ENCODE measurements at places on chromosomes 3 and 15. TPM values are rescaled to one million over a fixed set of nuclear protein-coding genes. Genes with fewer than 3 reads are reported as not detected.

DNA sequence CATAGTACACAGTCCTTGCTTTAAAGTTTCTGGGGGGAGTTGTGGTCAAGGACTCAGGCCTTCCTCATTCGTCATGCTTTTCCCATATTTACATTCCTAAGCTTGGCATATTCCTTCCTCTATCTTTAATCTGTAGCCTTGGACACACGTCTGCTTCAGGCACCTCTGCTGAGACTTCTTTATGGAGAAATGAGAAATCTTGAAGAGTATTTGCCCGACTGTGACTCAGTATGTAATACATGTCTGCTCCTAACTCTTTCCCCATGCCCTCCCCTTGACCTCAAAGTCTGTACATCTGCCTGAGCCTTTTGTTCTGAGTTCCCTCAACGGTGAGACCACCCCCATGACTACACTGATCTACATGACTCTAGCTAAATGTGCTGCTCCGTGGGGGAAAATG lies 246.1 kb downstream of the SI start:
- DNase-seq = no peak

GRCh38 chr3:32282578-32283154 lies 44.2 kb downstream of the CMTM8 start:
- no peak for DNase-seq

DNA sequence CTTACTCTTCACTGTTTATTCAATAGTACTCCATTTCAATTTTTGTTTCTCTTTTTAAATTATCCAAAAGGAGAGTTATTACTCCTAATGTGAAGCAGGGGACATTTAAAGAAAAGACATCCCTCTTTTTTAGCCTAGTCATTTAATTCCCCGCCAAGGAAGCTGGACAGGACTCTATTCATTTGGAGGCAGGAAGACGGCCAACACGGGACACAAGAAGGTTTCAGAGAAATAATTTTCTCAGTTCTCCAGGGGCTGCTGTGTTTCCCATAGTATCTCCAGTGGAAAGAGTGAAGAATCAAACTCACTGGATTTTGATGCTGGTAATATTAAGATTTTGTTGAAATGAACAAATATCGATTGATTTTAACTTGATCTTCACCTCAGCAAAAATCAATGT lies 833.7 kb downstream of the ROBO2 start:
- DNase-seq = no peak

GRCh38 chr15:64772488-64772887 lies 2.9 kb downstream of the RBPMS2 start:
- no peak for DNase-seq

Gene FRMD4B
- 14.9 TPM for total RNA-seq

GRCh38 chr3:49614936-49615335 lies 59.2 kb upstream of the APEH start:
- no peak for DNase-seq

DNA sequence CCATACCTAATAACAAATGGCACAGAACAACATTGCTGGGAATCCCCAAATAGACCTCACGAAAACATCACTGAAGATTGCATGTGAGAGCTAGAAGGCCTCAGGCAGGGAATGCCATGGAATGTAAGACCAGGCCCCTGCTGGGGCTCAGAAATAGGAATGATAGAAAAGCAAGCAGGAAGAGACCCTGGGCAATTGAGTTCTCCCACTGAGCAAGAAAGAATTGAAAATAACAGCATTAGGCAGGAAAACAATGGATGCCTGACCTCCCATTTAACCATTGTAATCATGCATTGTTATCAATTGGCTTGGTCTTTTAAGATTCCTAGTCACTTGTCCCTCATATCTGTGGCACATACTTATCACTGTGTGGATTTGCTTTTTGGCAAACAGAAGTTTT lies 581.6 kb downstream of the FHIT start:
- no peak for DNase-seq

DNA sequence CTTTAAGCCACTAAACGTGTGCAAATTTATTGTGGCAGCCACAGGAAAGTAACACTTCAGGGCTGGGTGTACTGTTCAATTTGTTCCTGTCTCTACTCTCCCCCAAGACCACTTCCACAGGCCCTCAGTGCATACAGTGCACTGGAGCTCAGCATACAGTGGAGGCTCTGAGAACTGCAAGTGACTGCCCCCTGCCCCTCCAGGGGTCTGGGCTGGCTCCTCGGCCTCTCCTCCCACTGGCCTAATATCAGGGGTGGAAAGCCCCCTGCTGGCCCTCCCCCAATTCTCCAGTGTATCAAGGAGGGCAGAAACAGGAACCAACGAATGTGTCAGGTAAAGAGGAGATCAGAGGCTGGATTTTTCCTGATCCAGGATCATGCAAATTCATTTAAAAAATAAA lies 19.9 kb upstream of the HEG1 start:
- DNase-seq = no peak

DNA sequence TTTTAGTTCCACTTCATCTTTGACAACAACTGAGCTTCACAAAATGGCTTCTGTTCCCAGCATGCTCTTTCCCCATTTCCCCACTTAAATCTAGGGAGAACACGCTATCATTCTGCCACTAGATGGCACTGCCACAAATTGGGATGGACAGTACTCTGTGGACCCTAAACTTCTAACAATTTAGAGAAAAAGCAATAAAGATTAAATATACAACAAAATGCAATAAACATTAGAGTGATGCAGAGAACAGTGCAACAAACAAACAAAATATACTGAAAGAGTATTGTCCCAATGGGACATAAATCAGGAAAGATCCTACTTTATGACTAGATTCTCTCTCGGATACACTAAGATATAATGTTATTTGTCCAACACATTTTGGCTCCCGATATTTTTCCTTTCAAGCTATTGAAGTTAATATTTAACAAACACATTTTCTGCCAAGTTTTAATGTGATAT lies 169.7 kb upstream of the TMCO5A start:
- DNase-seq = no peak

Gene ROPN1
- not detected for total RNA-seq

GRCh38 chr3:53536282-53536681 lies 41.9 kb downstream of the CACNA1D start:
- DNase-seq = no peak

DNA sequence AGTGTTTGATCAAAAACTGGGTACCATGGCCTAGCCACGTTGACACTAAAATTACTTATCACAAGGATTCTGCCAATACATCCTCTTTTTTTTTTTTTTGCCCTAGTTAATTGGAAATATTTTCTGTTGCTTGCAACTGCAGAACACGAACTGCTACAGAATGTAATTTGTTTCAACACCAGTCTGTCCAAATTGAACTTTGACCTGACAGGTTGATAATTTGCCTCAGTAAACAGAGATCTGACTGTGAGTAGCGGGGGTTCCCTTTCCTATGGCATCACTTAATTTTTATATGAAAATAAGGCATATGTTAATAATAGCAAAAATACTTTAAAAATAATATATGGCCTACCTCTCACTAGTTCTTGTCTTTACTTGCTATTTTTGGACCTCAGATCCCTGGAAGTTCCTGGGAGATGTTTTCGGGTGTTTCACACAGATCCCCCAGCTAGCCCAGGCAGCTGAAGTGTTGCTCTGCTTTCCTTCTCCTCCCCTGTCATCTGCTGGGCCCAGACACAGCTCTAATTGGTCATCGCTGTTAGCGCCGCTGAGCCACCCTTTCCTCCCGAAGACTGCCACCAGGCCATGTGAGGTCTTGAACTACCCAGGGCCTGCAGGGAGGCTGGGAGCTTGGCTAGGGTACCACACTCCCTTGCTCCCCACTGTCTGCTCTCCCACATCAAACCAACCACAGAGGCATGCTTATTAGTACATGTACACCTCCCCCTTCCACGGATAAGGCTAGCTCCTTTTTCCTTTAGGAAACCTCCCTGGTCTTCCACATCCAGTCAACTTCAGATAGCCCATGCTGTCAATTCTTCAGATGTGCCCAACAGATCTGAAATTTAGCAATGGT lies 89.8 kb upstream of the RNF7 start:
- DNase-seq = no peak

DNA sequence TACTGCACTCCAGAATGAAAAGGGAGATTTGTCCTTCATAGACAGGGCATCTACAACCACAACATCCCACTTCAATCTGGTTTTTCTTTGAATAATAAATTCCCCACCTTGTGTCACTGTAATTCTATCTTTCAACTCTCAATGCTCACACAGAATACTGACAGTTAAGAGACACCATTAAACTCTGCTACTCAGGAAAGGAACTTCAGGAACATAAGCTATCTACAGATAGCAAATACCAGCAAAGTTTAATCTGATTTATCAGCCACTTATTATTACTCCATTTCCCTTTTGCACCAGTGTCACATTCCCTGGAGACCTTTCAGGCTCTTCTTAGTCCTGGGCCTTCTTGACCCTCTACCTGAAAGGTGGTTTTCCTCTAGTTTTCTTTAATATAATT lies 152.0 kb upstream of the LPP start:
- no peak for DNase-seq

Gene PDZRN3
- not detected for total RNA-seq

GRCh38 chr3:45980819-45981218 lies 14.8 kb downstream of the FYCO1 start:
- no peak for DNase-seq

DNA sequence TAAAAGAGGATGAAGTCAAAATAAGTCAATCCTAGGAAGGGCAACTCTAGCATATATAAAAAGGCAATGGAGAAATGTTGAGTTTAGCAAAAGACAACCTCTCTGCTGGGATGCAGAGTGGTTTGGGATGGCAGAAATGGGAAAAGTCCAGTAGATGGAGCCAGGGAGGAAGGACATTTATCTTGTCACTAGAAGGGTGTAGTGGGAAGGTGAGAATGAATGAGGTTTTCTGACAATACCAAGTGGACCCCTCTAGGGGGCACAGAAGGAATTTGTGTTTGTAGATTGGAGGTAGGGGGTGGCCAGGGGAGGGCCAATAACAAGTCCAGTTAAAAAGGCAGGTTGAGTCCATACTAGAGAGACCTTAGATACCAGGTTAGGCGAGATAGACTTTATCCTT lies 80.0 kb downstream of the THSD4 start:
- no peak for DNase-seq

Gene C15orf40
- total RNA-seq = 47.0 TPM

Gene PLA2G4E
- total RNA-seq = not detected

DNA sequence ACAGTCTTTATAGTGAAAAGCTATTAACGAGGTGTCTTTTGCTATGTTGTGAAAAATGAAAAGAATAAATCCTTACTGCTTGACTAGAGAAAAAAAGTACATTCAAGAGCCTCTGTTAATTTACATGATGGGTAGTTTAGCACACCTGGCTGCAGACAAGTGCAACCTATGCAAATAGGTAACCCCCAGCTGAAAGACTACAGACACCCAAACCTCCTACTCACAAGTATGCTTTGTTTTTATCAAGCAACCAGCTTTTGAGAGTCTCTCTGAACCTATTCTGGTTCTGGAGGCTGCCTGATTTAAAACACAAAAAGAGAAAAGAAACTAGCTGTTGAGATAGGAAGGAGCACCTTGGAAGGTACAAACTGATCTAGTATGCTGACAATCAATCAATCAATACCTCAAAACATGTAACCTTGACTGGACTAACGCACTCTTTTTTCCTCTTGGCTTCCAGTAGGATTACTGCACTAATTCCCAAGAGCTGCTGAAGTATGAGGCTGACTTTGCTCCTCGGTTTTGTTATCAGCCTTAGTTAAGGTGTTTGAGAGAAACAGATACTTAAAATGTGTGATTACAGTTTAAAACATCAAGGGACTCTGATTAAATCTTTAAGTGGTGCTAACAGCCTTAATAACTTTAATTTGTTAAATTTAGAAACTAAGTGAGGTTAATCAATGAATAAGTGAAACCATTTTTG lies 63.6 kb downstream of the OSBPL10 start:
- DNase-seq = no peak

- no peak for DNase-seq
Observed at GRCh38 chr3:140510303-140510861, 167.5 kb upstream of the TRIM42 start.

Gene NUTM1
- total RNA-seq = not detected

DNA sequence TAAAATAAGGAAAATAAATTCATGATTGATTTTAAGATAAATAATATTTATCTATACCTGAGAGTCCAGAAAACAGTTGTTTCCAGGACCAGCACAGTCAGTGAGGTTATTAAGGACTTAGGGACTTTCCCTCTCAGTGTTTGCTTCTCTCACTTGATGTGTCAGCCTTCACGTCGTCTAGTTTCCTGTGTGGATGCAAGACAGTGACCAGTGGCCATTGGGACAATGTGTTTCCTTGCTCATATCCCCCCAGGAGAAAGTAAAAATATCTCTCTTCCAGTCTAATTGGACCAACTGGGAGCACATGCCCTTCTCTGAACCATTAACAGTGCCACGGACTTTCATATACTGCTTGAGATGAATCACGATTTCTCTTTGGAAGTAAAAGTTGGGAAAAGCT lies 157.8 kb upstream of the CTNNB1 start:
- no peak for DNase-seq

- DNase-seq = no peak
Observed at GRCh38 chr15:80992006-80992405, 2.4 kb upstream of the MESD start.

Gene EFCC1
- total RNA-seq = not detected

GRCh38 chr3:141379250-141379966 lies 11.1 kb downstream of the ZBTB38 start:
- DNase-seq = peak; percentile 44

DNA sequence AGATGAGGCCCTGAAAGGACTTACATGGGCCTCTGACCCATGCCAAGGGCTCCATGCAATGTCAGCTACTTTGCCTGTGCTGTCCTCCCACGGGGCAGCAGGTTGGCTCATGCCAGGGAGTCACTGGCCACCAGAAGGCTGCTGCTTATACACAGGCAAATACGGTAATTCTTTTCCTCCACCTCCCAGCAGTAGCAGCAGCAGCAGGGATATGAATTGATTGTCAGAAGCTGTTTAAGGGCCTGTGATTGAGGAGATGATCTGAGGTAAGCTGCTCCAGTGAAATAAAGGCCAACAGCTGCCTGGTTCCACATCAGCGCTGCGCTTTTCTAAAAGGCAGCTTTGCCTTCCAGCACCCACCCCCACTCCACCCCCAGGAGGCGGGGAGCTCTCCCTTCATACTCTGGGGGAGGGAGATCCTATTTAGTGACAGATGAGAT lies 250.5 kb downstream of the SHQ1 start:
- DNase-seq = no peak

Gene TM4SF4
- not detected for total RNA-seq

- DNase-seq = no peak
Observed at GRCh38 chr15:70487387-70487740, 276.0 kb downstream of the UACA start.

DNA sequence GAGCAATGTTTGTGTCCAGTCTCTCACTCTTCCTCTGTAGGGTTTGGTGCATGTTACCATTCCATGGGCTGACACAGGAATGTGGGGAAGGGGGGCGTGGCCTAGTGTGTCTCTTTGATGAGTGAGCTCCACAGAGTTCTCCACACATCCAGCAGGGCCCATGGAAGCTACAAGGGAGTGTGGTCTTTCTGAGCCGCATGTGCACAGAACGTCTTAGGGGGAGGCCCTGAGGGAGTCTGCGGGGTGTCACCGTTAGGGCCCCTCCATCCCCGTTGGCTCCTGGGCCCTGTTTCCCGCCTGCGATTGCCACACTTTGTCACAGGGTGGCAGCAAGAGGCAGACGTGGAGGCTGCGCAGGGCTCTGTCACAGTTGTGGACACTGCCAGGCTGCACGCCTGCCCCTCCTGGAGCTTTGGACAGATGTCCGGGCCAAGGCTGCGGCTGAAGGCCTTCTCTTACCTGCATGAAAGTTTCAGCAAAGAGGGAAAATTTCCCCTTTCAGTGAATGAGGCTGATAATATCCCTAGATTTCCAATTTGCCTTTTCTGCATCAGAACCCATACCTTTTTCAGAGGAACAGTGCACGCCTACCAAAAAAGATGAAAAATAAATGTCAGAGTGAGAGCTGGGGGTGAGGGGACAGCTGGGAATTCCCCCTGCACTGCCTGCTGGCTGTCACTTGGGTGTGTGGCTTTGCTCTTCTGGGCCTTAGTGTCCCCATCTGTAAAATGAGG lies 24.3 kb downstream of the CACNA2D3 start:
- DNase-seq = no peak

Data from CD4-positive, alpha-beta memory T cell (primary cell).